ENCODE measurements at places on chromosomes 3 and 15.

DNA sequence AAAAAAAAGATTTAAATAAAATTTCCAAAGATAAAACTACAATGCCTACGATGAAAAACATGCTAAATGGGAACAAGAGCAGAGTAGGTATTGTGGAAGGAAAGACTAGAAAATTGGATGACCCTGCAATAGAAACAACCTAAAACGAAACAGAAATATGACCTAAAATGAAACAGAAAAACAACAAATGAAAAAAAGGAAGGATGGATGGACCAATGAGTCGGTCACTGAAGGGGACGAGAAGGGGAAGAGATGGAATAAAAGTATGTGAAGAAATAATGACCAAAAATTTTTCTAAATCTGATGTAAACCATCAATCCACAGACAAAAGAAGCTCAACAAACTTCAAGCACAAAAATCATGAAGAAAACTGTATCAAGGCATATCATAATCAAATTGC, 44.8 kb downstream of the TBC1D2B start:
- peaks cover 63% of the 10 kb centered on the region for H3K4me1 ChIP-seq
- no peak overlapping the region for H3K27ac ChIP-seq
- H3K4me3 ChIP-seq, result no peak overlapping the region
- H3K36me3 ChIP-seq, result peaks cover 15% of the 10 kb centered on the region

- H3K4me1 ChIP-seq, result peaks cover 13% of the 10 kb centered on the region
- H3K4me3 ChIP-seq, result no peak overlapping the region
These were observed 137.7 kb downstream of the NUP210 start for GRCh38 chr3:13282358-13282985.

DNA sequence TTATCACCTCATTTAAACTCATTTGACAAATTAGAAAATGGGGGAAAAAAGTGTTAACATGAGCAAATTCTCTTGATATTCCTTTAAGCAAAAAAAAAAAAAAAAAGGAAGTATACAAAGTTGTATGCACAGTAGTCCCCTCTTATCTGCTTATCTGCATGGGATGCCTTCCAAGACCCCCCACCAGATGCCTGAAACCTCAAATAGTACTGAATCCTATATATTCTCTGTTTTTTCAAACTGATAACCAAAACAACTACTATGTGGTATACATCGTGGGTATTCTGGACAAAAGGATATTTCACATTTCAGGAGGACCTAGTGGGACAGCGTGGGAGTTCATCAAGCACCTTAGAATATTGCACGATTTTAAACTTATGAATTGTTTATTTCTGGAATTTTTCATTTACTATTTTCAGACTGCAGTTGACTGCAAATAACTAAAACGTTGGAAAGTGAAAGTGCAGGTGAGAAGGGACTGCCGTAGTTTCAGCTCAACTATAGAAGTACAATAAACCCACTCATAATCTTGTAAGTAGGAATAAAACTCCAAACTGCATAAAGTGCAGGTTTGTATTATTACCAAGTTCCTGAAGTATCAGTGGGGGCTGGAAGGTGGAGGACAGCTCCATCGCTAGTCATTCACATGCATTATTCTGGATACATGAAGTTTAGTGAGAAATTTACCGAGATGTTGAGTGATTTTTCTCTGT, 43.6 kb upstream of the PLCL2 start:
- no peak for DNase-seq
- H3K4me1 ChIP-seq, result peaks cover 73% of the 10 kb centered on the region
- H3K4me3 ChIP-seq, result peak overlapping the region; percentile 75
- peak overlapping the region; percentile 93 for H3K27ac ChIP-seq
- no peaks in the 10 kb centered on the region for H3K27me3 ChIP-seq

DNA sequence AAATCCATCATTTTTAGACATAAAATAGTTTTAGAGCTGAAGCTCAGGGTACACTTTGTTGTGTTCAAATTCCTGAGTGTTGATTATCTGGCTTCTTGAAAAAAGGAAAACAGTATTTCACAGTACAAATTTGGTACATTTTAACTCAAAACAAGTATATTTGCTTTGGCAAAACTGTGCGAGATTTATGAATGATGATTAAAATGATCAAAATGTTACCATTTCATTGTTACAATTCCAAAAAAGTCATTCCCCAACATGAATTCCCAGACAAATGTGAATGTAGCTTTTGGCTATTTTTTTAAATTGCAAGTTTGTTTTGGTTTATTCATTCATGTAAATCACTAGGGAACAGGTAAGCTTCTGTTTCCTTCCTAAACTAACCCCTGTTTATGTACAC, 347.4 kb upstream of the DCBLD2 start:
- H3K27ac ChIP-seq, result no peak overlapping the region
- H3K27me3 ChIP-seq, result no peaks in the 10 kb centered on the region
- no peaks in the 10 kb centered on the region for H3K4me1 ChIP-seq
- H3K36me3 ChIP-seq, result no peaks in the 10 kb centered on the region
- no peak overlapping the region for H3K4me3 ChIP-seq

- no peaks in the 10 kb centered on the region for H3K27me3 ChIP-seq
- H3K36me3 ChIP-seq, result no peaks in the 10 kb centered on the region
These were observed 37.5 kb downstream of the SERPINI1 start for GRCh38 chr3:167772992-167773391.

DNA sequence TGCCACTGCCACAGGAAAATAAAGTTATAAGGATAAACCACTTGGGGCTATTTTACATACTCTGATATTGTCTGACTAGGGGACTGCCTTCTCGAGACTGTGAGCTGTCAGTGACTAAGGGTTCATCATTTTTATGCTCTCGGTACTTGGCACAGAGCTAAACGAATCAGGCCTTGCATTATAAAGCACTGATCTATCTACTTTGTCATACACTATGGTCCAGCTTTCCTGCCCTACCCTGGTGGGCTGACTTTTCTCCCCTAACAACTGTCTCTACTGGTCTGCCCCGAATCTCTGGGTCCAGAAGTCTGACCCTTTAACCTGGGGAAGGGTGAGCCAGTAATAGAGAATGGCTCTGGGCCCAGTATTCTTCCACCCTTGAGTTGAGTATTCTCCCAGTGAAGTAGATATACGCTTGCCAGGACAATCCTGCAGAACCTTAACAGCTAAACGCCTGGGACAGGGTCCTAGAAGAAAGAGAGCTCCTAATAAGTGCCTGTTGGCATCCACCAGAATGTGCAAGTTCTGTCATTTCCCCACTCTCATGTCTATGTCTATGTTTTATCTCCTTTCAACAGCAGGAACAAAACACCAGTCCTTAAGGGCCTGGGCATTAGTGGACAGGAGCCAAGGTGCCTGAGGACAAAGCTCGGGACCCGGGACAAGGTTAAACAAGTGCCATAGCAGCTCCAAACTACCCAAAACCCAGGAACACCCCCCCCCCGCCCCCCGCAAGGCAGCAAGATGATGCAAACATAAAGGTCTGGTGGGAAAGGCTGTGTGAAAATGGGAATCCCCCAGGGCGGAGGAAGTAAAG, 1.2 kb downstream of the LARP6 start:
- H3K4me3 ChIP-seq, result peak overlapping the region; percentile 30
- no peak for DNase-seq
- peaks cover 49% of the 10 kb centered on the region for H3K27me3 ChIP-seq

DNA sequence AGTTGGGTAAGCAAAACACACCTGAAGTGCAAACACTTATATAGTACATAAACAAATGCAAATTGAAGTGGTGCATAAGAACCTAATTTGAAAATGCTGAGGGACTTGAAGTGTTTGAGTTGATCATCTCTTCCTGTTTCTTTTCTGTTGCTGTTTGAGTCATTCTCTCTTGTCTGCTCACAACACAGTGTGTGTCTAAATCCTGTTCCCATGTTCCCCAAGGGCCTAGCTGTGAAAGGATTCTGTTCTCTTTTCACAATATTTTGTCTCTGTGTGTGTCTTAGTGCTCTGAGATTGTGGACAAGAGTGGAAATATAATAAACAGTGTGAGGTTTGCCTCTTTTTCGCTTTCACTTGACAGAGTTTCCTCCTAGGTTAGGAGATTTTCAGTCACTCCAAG, 6.1 kb downstream of the CD96 start:
- H3K36me3 ChIP-seq, result peaks cover 12% of the 10 kb centered on the region
- DNase-seq, result no peak
- H3K4me1 ChIP-seq, result peaks cover 37% of the 10 kb centered on the region

- H3K4me1 ChIP-seq, result no peaks in the 10 kb centered on the region
- H3K27me3 ChIP-seq, result no peaks in the 10 kb centered on the region
- H3K4me3 ChIP-seq, result no peak overlapping the region
- no peaks in the 10 kb centered on the region for H3K36me3 ChIP-seq
These were observed 91.2 kb downstream of the DUT start for GRCh38 chr15:48422401-48422800.

- no peaks in the 10 kb centered on the region for H3K27me3 ChIP-seq
- H3K4me1 ChIP-seq, result peaks cover 2% of the 10 kb centered on the region
- no peak overlapping the region for H3K27ac ChIP-seq
- DNase-seq, result no peak
These were observed 17.2 kb downstream of the THUMPD3 start for GRCh38 chr3:9380014-9380413.
